Hematopoietic multipotent progenitor cell treated with erythropoietin and hydrocortisone succinate and interleukin-3 and kit ligand, for 15 days (in vitro differentiated cells): ENCODE measurements at places on chromosomes 3 and 15.

DNA sequence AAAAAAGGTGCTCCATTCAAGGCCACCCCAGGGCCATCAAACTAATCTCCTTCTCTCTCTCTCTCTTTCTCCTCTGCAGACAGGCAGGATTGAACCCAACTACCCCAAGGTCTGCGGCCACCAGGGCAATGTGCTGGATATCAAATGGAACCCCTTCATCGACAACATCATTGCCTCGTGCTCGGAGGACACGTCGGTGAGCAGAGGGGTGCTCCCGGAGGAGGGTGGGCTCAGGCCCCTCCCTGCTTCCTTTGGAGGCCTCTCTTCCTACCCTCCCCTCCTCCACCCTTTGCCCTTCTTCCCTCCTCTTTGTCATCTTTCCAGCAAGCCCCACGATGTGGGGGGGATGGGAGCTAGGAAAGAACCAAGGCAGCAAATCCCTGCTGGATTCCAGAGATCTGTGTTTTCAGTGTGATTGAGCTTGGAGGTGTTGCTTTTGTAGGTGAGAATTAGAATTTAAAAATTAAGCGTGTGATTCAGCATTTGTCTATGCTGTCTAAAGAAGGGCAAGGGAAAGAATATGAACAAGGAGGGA, 116.3 kb downstream of the CORO2B start:
- DNase-seq, result no peak

- no peak for DNase-seq
Measured at GRCh38 chr3:190150681-190151080, 30.0 kb upstream of the P3H2 start.

DNA sequence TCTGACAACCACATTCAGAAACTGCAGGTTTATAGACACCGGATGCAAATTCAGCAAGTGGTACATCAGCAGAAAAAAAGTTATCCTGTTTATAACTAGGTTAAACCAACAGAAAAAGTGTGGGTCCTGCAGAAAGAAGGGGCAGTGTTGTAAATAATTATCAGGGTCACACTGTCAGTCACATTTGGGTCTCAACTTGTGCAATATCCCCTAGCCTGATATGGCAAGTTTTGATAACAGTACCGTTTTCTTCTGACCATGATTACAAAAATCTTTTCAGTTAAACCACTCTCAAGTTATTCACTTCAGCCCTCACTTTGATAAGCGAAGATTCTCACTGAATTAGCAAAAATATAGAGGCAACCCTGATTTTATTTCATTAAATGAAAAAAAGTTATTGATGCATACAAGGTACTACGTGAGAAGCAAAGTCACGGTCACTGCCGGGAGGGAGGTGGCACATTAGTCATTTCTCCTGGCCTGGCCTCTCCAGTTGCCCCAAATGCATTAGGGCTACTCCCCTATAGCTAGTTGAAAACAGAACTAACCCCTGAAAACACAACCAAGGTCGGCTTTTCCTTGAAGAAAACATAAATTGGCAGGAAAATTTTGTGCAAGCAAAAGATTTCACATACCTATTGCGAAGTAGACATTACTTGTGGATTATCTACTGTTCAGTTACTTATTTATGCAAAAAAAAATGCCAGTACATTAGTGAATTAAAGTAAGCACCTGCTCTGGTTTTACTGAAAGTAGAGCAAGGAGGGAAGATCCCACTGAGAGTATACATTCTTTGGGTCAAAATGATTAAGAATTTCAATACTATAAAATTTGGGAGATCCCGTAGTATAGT, 28.6 kb downstream of the IL5RA start:
- DNase-seq, result no peak

- DNase-seq, result no peak
Measured at GRCh38 chr3:156518726-156519125, 36.2 kb downstream of the SSR3 start.

- DNase-seq, result no peak
Measured at GRCh38 chr3:116980099-116980498, 270.5 kb downstream of the TUSC7 start.

GRCh38 chr3:30606301-30607031, at the start of gene TGFBR2:
TGFBR2 (plus strand) TSS chr3:30606601; CDS start chr3:30606884, 283 bp downstream.
- DNase-seq, result peak; percentile 55

GRCh38 chr3:170808041-170808440, 62.0 kb downstream of the RPL22L1 start:
- DNase-seq, result no peak

GRCh38 chr3:57128826-57129667, 36.1 kb downstream of the IL17RD start:
- DNase-seq, result no peak

GRCh38 chr3:25427563-25427941, 511 bp upstream of the RARB start:
- no peak for DNase-seq

DNA sequence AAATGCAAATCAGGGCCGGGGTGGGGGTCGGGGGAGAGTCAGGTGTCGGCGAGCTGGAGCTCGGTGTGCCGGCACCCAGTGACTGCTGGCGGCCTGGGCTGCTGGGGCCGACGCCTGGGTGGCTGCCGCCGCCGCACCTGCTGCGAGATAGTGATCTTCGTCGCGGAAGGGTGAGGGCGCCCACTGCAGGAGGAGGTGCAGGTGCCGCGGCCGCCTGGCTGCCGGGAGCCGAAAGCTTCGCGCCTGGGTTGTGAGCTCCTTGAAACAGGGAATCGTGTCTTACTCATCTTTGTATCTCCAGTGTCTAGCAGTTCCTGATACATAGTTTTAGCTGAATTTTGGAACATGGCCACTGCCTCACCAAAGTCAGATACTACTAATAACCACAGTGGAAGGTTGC, 64.0 kb upstream of the CPOX start:
- DNase-seq, result peak; percentile 49

GRCh38 chr3:72238801-72239200, 453.9 kb upstream of the PROK2 start:
- DNase-seq, result no peak

DNA sequence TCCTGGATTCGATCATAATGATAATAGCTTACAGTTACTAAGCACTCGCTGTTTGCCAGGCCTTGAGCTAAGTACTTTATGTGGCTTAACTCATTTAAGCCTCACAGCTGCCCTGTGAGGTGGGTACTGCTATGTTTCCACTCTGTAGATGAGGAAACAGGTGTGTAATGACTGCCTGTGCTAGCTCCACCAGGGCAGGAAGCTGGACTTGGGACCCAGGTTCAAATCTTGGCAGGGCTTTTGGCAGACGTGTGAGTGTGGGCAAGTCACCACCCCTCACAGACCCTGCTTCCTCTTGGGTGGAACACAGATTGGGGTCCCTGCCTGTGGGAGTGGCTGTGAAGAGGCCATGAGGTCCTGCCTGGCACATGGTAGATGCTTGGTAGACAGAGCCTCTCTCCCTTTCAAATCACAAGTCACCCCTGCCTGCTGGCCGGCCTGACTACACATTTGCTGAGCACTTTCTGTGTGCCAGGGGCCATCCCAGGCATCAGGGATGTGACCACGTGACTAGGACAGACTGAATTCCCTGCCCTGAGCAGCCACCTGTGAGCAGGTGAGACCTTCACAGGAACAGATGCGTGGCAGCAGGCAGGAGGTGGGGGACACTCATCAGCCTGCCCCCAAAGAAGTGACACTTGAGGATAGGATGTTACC, 3.7 kb downstream of the EFCC1 start:
- DNase-seq, result no peak

DNA sequence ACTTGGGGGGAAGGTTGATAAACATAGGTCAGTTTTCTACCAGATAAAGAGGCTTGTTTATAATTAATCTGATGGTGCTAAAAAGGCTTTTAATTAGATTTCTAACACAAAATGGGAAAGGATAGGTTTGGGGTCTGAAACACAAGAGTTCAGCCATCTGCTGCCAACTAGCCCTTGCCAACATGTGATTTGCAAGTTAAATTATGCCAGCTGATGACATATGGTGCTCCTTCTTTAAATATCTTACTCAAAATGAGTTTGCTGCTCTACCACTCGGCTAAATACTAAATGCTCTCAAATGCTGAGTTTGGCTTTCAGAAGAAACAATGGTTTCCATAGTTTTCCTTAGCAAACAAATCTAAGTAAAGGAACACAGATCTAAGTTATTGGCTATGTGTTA, 557.8 kb upstream of the CCDC54 start:
- DNase-seq, result no peak

DNA sequence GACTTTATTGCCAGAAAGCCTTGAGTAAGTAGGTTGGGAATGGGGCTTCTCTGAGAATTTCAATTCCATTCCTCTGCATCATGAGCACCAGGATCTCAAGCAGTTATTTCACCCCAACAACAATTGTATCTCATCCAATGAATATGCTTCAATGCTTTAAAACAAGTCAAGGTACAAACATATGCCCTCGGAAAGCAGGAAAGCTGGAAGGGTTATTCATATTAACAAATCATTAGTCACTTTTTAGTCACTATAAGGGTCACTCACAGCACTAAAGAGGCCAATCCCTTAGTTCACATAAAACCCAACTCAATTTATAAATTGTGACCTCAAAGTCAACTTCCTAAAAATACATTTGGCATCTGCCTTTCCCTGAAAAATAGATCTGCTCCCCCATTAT, 16.2 kb downstream of the MB21D2 start:
- no peak for DNase-seq

GRCh38 chr3:102741105-102741504, 306.3 kb downstream of the ZPLD1 start:
- DNase-seq, result no peak

DNA sequence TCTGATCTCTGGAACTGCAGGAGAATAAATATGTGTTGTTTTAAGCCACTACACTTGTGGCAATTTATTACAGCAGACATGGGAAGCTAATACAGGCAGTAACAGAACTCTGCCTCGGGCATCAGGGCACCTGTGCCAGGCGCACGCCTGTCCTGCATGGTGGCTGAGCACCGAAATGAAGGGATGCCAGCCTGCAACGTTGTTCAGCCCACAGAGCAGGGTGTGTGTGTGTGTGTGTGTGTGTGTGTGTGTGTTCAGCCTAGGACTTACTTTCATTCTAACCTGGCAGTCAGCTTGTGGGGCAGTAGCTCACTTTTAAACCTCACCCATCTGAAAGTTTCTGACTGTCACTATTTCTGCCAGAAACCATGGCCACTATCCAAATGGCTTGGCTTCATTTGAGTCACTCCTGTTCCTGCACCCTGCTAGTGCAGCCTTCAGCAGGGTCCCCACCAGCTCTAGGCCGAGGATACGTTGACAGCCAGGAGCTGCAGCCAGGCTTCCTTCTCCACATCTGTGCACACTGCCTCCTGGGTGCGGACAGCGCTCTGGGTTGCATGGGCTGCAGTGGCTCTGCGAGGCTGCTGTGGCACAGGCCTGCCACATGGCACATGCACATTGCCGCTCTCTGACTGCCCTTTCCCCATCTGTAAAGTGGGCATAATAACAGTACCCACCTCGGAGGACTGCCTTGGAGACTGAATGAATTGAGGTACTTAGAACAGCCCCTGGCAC, 4.5 kb downstream of the UROC1 start:
- DNase-seq, result no peak

- no peak for DNase-seq
Measured at GRCh38 chr3:182435860-182436259, 357.4 kb upstream of the ATP11B start.

- DNase-seq, result no peak
Measured at GRCh38 chr15:68487087-68487843, 55.3 kb upstream of the ITGA11 start.

- DNase-seq, result no peak
Measured at GRCh38 chr3:191105418-191105817, 93.6 kb upstream of the OSTN start.

- no peak for DNase-seq
Measured at GRCh38 chr15:57288926-57289580, 87.3 kb upstream of the CGNL1 start.

DNA sequence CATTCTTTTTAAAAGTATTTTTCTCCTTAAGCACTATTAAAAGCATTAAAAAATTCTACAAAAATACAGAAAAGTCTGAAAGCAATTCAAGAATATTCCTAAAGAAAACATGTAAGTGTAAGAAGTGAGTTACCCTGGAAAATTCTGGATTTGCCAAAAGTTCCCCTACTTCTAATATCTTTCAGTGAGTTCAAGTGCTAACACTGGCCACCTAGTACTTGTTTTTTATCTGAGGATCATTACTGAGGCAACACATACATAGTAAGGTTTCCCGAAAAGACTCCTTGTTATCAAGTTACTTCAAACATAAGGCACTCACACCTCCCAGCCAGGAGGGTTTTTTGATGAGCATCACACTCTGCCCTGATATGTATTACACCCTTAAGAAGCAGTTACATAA, 158.4 kb downstream of the TIGIT start:
- no peak for DNase-seq

DNA sequence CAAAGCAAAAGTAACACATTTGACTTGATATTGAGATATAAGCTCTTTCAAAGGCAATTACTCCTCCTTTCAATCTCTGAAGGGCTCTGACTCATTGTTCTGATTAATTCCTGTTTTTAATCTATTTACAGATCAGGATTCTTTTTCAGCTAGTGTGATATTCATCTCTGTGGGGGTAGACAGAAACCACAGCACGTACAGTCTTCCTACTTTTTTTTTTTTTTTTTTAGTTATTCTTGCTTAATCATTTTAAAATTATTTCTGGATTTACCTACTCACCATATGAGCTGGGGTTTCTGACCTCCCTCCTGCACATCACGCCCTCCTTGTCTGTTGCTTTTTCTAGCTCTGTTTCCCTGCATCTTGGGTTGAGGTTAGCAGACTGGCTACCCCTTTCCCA, 1.4 kb downstream of the CNTN3 start:
- DNase-seq, result no peak

DNA sequence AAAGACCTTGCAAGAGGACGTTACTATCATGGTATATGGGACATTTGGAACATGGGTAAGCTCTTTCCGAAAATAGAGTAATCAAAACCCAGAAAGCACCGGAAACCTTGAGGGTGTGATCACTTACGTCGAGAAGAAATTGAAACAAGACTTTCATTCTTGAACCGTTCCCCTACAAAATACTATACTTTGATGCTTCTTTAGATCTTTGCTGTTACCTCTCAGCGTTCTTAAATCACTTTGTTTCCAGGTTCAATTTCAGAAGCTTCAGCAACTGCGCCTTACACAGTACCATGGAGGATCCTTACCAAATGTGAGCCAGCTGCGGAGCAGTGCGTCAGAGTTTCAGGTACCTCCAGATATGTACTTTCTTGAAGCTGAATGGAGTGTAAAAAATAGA, 10.1 kb downstream of the CRTC3 start:
- DNase-seq, result no peak
